ENCODE measurements at places on chromosomes 1 and 21. TPM values are rescaled to one million over a fixed set of nuclear protein-coding genes. Genes with fewer than 3 reads are reported as not detected.

- DNase-seq: no peak
Observed at GRCh38 chr1:81439046-81439823, 361.5 kb upstream of the ADGRL2 start.

DNA sequence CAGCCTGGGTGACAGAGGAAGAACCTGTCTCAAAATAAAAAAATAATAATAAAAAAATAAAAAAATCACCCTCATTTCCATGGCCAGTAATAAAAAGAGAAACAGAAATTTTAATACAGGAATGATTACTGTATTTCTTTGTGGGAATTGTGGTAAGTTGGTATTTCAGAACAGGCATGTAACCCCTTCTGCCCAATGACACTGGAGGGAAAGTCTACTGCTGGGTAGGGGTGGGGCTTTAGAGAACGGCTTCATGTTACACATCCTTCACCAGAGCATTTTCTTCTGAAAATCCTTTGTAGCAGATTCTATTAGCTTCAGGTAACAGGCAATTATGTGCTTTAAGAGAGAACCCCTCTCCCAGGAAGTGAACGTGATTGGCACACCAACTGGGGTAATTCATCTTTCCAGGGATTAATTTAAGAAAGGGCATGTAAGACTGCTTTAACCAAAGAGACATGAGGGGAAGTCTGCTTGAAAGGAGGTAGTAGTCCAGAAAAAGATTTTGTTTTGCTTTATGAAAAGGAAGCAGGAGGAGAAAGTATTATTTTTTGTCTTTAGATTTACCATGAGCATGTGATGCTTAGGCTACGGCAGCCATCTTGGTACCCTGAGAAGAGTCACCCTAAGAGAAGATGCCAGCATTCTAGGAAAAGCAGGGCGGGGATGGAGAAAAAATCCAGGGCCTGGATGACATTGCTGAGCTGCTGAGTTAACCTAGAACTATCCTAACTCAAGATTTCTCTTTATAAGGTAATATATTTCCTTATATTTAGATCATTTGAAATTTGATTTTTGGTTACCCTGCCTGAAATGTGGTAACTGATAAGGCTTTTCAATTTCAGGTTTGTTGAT lies 57.7 kb upstream of the DPT start:
- no peak for DNase-seq

DNA sequence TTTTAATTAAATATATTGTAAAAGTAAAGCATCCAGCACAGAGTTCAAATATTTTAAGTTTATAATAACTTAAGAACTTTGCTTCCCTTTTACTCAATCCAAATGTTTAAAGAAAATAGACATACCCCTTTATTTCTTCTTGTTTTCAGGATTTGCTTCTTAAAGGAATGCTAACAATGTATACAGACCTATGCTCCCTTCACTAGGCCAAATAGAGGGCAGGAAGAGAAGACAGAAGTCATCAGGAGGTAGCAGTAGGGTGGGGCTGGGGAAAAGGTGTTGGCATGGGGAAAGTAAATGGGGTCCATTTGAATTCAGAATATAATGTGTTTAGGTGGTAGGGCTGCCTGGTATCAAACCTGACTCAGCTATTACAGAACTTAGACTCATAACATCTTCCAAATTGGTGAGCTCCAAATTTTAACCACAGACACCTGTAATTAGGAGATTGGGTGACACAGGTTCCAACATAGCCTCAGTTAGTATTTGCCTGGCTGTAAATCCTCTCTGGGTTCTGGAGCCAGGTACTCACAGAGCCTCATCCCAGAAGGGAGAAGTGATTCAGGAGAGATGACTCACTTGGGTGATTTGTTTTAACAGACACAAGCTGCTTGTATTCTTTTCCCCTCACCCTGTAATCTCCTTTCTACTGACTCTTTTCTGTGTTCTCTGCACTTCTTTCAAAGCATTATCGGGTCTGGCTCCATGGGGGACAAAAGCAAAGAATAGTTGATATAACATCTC lies 60.1 kb upstream of the DUSP10 start:
- DNase-seq: no peak

DNA sequence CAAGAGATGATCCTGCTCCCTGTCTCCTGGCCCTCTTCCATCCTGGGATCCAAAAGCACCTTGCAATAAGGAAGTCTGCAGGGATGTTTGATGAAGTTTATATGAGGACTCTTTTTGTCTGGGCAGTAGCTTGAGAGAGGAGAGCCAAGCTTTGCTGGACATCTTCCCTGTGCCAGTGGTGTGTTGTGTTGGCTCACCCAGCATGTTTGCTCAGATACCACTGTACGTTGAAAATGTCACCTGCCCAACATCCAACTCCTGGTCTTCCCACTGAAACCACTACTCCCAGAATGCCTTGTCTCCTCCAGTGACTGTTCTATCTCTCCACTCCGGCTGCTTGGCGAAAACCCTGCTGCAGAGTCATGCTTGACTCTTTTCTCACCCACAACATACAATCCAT lies 12.8 kb downstream of the CDK18 start:
- DNase-seq: no peak

GRCh38 chr1:103941086-103941485 lies 191.4 kb downstream of the AMY1C start:
- DNase-seq: no peak

DNA sequence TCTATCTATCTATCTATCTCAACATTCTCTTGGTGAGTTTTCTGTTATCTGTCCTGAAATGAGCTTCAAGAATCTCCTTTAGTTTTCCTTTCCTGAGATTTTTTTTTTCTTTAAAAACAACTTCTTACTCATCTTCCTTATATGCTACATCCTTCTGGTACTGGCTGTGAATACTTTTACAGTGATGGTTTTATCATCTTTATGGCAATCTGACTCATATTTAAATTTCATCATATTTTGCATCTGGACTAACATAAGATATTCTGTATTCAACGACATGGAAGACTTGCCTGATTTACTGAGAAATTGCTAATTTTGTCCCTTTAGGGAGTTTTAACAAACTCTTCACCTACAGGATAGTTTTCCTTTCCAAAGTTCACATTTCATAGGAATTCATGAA lies 33.0 kb downstream of the PDE4B start:
- DNase-seq: no peak

DNA sequence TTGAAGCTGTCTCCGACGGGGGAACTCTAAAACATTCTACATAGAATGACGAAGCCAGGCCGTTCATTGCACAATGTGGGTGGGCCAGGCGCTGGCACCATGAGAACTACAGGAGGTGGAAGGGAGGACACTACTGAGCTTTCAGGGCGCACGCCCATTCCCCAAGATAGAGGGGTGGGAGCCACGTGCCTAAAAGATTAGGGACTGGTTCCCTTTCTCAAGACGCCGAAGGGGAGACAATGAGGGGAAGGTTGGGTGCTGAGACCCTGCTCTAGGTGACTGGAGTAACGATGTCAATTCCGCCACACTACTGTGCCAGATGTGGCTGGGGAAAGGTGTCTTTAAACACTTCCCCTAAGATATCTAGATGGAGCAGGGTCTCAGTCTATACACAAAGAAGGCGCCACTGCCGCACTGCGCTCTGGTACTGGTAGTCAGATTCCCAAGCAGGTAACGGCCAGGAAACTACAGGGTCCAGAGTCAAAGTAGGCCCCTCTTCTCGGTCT lies 782 bp downstream of the CSDE1 start:
- no peak for DNase-seq

Gene SELL
- 151 TPM for total RNA-seq

GRCh38 chr1:99674115-99675064 lies 28.5 kb downstream of the PALMD start:
- DNase-seq: no peak

Gene RGS5
- 1.9 TPM for total RNA-seq

Gene TNFRSF25
- 2.5 TPM for total RNA-seq

DNA sequence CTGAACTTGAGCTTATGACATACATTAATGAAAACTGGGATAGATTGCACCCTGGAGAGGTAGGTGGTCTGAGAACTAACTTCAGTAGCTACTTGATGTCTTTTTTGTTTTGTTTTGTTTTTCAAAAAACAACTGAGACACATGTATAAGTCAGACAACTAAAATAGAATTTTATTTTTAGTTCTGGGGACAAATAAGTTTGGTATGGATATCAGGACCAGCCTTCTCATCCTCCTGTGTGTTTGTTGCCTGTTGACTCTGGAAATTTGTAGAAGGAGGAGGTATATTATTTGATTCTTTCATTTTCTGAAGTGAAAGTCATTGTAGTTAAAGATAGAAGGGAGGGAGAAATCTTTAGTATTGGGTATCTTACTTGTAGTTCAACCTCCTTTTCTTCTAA lies 41.5 kb downstream of the MTF2 start:
- no peak for DNase-seq

- no peak for DNase-seq
Observed at GRCh38 chr1:218809625-218810024, 364.1 kb upstream of the LYPLAL1 start.

GRCh38 chr1:215777370-215777925 lies 210.3 kb downstream of the KCTD3 start:
- DNase-seq: no peak

GRCh38 chr1:57536749-57537423 lies 113.0 kb upstream of the DAB1 start:
- no peak for DNase-seq

GRCh38 chr1:92186081-92186480 lies 31.6 kb upstream of the C1orf146 start:
- DNase-seq: no peak

Gene SMCP
- not detected for total RNA-seq

Data from activated B cell treated with CpG ODN at 0.5 μM for 24 hours (primary cell).